ENCODE measurements at places on chromosomes 3 and 15. TPM values are rescaled to one million over a fixed set of nuclear protein-coding genes. Genes with fewer than 3 reads are reported as not detected.
A peak's percentile ranks its signal among the peaks of the same experiment; 100 is the strongest.

The ISLR2 gene
- total RNA-seq = not detected

The GRM2 gene
- 2.2 TPM for total RNA-seq

DNA sequence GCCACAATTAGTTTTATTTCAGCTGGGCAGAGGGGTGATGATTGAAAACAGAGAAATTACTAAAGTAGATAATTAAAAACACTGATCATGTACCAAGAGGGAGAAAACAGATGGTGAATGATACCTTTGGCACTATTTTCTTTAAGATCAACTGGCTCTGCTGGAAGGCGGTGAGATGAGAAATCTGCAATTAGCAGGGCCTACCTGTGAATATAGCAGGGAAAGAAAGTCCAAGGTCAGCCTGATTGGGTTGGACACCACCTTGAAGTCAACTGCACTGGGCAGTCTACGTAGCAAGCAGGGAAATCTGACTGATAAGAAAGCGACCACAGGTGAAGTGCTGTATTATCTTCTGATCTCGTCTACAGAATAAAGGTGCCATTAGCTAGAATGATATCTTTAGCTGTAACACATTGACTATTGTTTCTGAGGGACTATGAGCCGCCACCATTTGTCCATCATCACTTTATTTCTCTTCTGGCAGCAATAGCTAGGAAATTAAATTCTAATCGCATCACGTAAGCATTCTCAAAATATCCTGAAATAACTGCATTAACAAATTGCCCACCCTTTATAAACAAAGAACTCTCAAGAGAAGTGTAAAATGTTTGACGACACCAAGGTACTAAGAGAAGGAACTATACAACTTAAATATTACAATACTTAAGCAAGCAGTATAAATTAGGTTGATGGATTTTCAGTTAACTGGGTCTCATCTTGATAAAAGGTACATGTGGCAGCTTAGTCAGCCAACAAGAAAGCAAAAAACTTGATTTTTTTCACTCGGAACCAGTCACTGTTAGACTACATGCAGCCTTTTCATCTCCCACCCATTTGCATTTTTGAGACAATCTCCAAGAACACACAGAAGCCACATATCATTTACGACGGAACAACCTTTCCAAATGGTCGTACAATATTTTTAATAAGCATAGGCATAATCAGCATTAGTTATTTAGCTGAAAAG is 1.3 kb downstream of the NEDD4 start:
- peak overlapping the region; percentile 89 for H3K4me3 ChIP-seq
- peaks cover 13% of the 10 kb centered on the region for H3K4me1 ChIP-seq
- peak overlapping the region; percentile 45 for H3K27ac ChIP-seq
- peaks cover 12% of the 10 kb centered on the region for H3K27me3 ChIP-seq

- no peaks in the 10 kb centered on the region for H3K4me1 ChIP-seq
- no peak overlapping the region for H3K27ac ChIP-seq
- no peak overlapping the region for H3K4me3 ChIP-seq
- DNase-seq = no peak
- H3K27me3 ChIP-seq = peaks cover 5% of the 10 kb centered on the region
- no peaks in the 10 kb centered on the region for H3K36me3 ChIP-seq
Measured at GRCh38 chr15:98322581-98322980, 325.8 kb upstream of the IGF1R start.

GRCh38 chr3:155605571-155605970 is 139.3 kb downstream of the PLCH1 start:
- no peak overlapping the region for H3K4me3 ChIP-seq
- H3K27me3 ChIP-seq = peaks cover 16% of the 10 kb centered on the region
- no peaks in the 10 kb centered on the region for H3K36me3 ChIP-seq
- H3K27ac ChIP-seq = no peak overlapping the region
- H3K4me1 ChIP-seq = peaks cover 4% of the 10 kb centered on the region

GRCh38 chr15:49918121-49918520 is 200.9 kb downstream of the ATP8B4 start:
- no peak overlapping the region for H3K27ac ChIP-seq
- no peaks in the 10 kb centered on the region for H3K27me3 ChIP-seq

The ZNF662 gene
- 1.4 TPM for total RNA-seq

The TM4SF1 gene
- 0.83 TPM for total RNA-seq

DNA sequence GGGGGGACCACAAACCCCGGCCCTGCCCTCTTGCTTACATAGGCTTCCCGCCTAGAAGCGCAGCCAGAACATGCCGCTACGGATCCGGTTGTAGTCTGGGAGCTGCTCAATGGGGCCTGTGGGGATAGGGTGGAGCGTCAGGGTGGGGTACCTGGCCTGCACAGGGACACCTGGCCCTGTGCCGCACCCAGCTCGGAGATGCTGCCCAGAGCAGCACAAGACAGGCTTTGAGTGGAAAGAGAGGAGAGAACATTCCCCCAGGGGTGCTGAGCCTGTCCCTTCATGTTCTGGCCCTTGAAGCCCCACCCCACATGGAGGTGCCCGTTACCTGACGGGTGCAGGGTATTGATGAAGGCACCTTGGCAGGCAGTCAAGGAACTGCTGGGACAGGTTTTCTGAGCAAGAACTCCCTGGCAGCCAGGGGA is 4.0 kb upstream of the COL7A1 start:
- H3K27ac ChIP-seq = no peak overlapping the region
- H3K4me3 ChIP-seq = no peak overlapping the region
- peaks cover 14% of the 10 kb centered on the region for H3K27me3 ChIP-seq

DNA sequence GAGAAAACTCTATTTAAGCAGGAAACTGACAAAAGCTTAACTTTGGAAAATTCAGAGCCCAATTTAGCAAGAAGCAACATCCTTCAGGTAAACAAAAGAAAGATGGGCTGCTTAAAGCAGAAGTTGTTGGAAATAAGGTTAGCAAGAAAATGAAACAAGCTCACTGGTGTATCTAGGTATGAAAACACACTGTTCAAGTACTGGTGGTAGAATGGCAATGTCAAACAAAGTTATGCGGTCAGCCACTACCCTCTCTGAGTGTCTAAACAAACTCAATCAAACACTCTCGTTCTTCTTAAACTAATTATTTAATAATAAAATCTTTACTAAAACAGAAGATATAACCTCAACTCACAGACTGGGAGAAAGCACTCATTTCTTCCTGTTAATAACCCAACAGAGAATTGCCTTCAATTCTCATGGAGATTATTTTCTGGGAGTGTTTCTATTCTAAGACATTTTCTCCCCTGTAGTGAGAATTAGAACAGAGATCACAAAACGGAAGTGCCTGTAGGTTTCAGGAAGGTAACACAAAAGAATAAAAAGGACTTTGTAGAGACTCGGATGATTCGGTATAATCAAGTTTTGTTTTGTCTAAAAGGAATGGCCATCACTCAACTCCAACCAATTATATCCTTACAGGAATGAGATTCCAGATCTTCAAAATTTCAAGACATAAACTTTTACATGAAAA is 28.9 kb downstream of the PRICKLE2 start:
- DNase-seq = no peak
- no peaks in the 10 kb centered on the region for H3K27me3 ChIP-seq
- H3K36me3 ChIP-seq = no peaks in the 10 kb centered on the region
- H3K4me3 ChIP-seq = no peak overlapping the region
- no peak overlapping the region for H3K27ac ChIP-seq

The CFAP91 gene
- total RNA-seq = 2.7 TPM

The LRRC31 gene
- total RNA-seq = not detected

The PIGZ gene
- total RNA-seq = 0.89 TPM

GRCh38 chr3:167867981-167868380 is 132.5 kb downstream of the SERPINI1 start:
- no peak overlapping the region for H3K27ac ChIP-seq
- DNase-seq = no peak
- no peaks in the 10 kb centered on the region for H3K4me1 ChIP-seq

DNA sequence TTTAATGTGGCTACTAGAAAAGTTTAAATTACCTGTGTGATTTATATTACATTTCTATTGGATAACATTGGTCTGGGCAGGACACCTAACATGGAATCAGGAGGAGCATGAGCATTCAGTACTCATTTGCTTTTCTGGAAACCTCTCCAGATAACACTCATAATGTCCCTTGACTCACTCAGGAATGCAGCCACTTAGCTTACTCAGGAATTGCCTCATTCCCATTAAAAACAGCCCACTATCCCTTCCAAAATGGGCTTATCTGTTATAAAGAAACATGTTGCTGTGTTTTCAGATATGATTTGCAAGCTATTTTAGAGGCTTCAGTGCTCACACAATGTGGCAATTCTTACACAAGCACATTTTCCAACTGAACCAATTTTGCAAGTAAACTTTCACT is 17.1 kb downstream of the GBE1 start:
- no peak overlapping the region for H3K4me3 ChIP-seq
- no peaks in the 10 kb centered on the region for H3K4me1 ChIP-seq
- peaks cover 3% of the 10 kb centered on the region for H3K36me3 ChIP-seq
- H3K27ac ChIP-seq = no peak overlapping the region

GRCh38 chr3:7209098-7209497 is 348.2 kb downstream of the GRM7 start:
- peaks cover 2% of the 10 kb centered on the region for H3K4me1 ChIP-seq
- no peak overlapping the region for H3K27ac ChIP-seq
- no peak for DNase-seq
- no peak overlapping the region for H3K4me3 ChIP-seq

- no peak for DNase-seq
- H3K27ac ChIP-seq = no peak overlapping the region
- H3K27me3 ChIP-seq = peaks cover 63% of the 10 kb centered on the region
- H3K4me3 ChIP-seq = no peak overlapping the region
- peaks cover 7% of the 10 kb centered on the region for H3K4me1 ChIP-seq
Measured at GRCh38 chr3:126364130-126364695, 7.0 kb upstream of the KLF15 start.

GRCh38 chr3:6540981-6541380 is 319.9 kb upstream of the GRM7 start:
- H3K27me3 ChIP-seq = no peaks in the 10 kb centered on the region
- H3K4me3 ChIP-seq = no peak overlapping the region
- H3K27ac ChIP-seq = no peak overlapping the region
- H3K4me1 ChIP-seq = no peaks in the 10 kb centered on the region
